ENCODE measurements at places on chromosomes 12 and 14. TPM values are rescaled to one million over a fixed set of nuclear protein-coding genes. Genes with fewer than 3 reads are reported as not detected.

Gene SOAT2
- not detected for total RNA-seq

DNA sequence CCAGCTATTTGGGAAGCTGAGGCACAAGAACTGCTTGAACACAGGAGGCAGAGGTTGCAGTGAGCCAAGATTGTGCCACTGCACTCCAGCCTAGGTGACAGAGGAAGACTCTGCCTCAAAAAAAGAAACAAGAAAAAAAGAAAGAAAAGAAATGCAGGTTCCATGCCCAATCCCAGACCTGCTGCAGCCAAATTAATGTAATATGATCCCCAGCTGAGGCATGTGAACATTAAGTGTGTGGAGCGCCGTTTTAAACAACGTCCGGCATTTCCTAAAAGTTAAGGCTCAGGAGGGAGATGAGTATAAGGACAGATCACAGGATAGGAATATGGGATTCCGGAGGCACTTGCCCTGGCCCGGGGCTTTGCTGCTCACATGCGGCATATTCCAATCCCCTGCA lies 162.9 kb downstream of the KSR2 start:
- DNase-seq: no peak

Gene PHETA1
- 19.5 TPM for total RNA-seq

Gene DCN
- 1,241 TPM for total RNA-seq

Gene LRRIQ1
- 0.19 TPM for total RNA-seq

- DNase-seq: no peak
Observed at GRCh38 chr14:35385042-35385839, 19.3 kb downstream of the NFKBIA start.

- DNase-seq: no peak
Observed at GRCh38 chr12:53857666-53858065, 81.0 kb upstream of the HOXC13 start.

Gene CD4
- total RNA-seq: 31.3 TPM

Gene COL2A1
- not detected for total RNA-seq

Gene RHEBL1
- total RNA-seq: 0.42 TPM

DNA sequence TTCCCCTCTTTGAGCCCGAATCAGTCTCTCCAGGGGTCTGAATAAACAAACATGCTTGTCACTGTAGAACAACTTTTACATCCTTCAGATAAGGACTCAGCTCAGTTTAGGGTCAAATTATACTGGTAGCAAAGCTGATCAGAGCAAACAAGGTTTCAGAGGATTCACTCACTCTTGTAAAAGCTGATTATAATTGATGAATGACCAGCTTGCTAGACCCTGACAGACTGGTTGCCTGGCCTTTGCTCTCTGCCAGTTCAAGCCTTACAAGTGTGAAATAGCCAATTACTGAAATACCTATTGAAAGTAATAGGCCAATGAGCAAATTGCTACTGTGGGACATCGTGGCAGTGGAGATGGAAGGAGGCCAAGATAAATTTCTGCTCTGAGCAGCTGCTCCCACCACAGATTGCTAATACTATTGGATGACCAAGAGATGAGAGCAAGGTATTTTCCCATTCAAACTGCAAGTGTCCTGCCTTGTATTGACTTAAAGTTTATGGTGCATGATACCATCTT lies 177.6 kb downstream of the PDZRN4 start:
- no peak for DNase-seq

Gene PTPRR
- 0.32 TPM for total RNA-seq

GRCh38 chr14:50520947-50521815 lies 11.2 kb downstream of the MAP4K5 start:
- DNase-seq: no peak

Gene CBLN3
- 5.0 TPM for total RNA-seq

Gene SIX6
- total RNA-seq: not detected
